ENCODE measurements at places on chromosomes 3 and 15.

DNA sequence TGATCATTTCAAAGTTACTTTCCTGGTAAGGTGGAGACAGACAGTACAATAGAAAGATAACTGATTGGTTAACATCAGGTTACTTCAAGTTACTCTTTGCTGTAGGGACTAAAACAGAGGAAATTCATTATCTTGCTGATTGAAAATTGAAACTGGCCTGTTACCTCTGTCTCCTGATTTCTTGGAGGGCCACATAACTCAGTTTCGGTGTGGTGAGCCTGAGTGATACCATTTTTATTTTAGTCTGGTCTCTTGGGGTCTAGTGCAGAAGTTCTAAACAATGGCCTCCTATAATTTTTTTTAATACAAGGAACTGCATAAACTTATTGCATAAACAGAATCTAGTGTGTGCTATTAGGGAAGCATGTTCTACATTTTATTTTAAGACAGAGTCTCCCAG, 1.2 kb upstream of the ICE2 start:
- no peak for DNase-seq

DNA sequence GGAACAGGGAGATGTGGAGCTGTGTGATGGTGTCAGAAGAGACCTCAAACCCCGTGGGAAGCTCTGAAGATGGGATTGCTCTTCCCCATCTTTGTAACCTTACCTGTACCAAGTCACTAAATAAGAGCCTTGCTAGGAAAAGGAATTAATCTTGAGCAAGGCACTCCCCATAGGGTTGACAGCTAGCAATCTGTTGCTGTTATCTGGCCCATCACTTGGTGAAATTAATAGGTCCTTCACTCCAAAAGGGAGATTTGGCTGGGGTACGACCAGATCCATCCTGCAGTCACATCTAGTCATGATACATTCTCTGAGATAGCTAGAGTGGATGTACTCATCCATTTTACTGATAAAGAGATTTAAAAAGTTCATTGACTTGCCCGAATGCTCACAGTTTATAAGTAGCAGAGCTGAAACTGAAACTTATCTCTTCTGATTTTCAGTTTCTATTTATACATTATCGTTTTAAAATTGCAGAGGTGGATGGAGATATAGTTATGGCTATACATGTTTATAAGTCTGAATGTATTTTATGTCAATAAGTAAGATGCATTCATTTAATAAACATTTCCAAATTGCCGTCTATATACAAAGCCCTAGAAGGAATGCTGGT, 299.1 kb upstream of the MCTP2 start:
- DNase-seq: no peak

DNA sequence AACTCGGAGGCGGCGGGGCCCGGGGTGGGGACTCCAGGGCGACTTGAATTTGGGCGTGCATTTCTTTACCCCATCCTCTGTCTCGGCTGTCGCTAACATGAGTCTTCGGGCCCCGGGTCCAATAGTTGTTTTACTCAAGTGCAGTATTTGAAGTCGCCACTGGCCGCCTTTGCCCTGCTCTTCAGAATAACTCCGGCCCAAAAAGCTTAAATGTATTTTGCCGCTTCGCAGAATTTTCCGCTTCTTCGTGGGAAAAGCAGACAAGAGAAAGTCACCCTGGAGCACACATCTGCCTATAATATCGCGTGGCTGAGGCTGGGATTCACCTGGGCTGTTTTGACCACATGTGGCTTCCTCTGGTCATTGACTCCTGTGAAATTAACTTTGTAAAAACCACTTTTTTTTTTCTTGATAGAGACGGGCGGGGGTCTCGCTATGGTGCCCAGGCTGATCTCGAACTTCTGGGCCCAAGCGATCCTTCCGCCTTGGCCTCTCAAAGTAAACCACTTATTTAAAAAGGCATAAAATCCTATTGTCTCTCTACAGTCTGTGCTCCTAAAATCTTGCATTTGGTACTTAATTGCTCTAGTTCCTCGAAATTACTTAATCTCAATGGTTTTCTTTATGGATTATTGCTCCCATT, 676 bp downstream of the CNOT10 start:
- DNase-seq: no peak

- no peak for DNase-seq
Observed at GRCh38 chr3:141979050-141979671, 102.7 kb downstream of the ATP1B3 start.

DNA sequence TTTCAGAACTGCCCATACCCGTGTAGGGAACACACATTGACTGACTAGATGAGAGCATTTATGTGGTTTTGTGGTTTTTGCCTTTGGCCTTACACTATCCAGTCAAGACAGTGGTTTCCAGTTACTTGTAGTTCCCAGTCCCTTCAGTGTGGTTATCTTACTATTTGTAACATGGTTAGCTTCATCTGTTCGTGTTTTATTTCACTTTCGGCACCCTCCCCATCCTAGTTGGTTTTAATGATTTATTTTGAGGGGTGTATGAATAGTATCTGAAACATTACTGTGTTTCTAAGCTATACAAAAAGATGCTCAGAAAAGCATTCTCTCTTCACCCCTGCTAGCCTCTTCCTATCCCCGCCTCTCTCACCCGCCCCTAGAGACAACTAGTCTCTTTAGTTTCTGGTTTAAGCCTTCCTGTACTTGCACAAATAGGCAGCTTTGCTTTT, 14.1 kb downstream of the LYSMD4 start:
- no peak for DNase-seq

- DNase-seq: no peak
Observed at GRCh38 chr3:30567139-30567753, 39.2 kb upstream of the TGFBR2 start.

GRCh38 chr15:57337868-57338411, 38.4 kb upstream of the CGNL1 start:
- no peak for DNase-seq

DNA sequence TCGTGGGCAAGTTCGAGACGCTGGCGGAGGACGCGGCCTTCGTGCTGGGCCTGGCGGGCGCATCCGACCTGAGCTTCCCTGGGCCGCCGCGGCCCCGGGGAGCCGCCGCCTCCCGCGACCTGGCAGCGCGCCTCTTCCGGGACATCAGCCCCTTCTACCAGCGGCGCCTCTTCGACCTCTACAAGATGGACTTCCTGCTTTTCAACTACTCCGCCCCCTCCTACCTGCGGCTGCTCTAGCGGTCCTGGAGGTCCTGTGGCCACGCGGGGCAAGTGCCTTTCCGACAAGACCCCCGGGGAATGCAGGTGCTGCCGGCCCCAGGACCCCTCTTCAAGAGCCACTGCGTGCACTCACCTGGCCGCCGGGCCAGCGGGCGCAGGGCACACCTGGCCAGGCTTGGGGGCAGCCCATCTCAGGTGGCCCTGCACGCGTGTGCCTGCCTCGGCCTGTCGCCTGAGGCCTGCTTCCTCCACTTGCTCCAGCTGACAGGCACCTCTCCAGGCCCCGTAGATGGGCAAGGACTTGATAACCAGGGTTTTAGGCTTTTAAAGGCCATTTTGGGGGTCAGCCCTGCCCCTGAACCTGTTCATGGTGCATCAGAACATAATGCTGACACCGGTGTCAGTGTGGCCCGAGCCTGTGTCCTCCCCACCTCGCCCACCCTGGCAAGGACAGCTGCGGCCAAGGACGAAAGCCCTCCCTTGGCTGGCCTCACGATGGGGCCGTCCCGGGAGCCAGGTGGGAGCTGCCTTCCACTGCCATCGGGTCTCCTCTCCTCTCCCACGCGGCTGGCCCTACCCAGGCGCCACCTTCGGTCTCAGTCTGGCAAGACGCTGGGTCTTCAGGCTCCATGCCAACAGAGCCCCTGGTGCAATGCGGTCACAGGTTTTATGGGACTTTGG, 16.1 kb downstream of the C3orf22 start:
- no peak for DNase-seq

DNA sequence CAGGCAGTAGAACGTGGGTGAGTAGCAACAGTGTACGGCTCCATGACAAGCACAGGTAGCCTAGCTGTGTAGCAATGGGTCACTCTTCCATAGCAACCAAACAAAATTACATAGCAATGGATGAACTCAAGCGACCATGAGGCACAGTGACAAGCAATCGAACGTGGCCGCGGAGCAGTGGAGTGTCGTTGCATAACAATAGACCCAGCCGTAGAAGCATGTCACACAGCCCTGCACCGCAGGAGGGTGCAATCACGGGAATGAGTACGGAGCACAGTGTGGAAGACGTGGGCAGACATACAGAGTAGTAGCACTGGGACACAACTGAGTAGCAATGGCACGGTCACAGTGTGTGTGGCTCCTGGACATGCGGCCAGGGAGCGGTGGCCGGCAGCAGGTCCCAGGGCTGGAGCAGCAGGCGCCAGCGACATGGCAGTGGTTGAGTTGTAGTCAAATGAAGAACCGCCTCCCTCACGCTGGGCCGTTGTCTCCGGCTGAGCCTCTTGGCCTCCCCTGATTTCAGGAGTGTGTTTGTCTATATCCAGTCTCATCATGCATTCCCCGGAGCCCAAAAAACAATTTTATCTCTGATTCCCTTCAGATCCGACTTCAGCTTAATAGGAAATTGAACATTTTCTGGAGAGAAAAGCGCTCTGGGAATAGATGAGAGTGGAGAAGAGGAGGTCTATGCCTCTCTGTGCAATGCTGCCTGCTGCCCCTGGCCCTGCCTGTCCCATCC, 64.1 kb downstream of the CCDC33 start:
- DNase-seq: no peak

- DNase-seq: no peak
Observed at GRCh38 chr15:62618432-62618831, 424.1 kb upstream of the TPM1 start.

DNA sequence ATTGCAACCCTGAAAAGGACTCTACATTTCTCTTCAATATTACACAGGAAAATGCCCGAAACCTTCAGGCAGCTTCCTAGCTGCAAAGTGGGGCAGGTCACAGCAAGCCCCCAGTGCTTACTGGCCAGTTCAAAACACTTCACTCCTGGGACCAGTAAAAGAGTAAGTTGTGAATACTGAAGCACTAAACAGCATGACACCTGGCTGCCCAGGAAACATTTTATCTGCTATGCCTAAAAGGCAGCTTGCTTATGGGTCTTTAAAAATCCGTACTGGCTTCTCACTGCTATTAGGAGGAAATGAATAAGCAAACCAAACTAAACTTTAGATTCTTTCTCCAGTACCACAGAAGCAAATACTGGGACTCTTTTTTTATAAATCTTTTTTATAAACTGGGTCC, 457.9 kb upstream of the ALCAM start:
- no peak for DNase-seq

- peak; percentile 94 for DNase-seq
Observed at GRCh38 chr3:115819785-115820384, 196.6 kb downstream of the GAP43 start.

DNA sequence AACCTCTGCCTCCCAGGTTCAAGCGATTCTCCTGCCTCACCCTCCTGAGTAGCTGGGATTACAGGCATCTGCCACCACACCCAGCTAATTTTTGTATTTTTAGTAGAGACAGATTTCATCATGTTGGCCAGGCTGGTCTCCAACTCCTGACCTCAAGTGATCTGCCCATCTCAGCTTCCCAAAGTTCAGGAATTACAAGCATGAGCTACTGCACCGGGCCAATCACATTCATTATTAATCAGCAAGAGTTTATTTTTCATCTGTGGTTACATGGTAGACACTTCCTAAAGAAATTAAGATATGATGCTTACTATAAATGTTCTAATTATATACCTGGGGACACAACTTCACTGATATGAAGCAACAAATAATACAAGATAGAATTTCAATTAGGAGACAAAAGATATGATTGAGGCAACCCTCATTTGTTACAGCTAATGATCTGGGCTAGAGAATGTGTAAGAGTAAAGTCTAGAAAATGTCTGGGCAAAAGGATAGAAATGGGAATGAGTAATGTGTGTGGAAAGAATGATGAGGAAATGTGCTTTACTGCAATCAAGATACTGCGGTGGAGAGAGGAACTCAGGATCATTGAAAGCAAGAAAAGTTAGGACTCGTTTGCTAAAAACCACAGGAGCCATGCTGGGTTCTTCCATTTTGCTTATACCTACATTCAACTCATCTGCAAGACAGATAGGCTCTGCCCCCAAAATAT, 366.8 kb downstream of the ZIC1 start:
- no peak for DNase-seq

- DNase-seq: no peak
Observed at GRCh38 chr3:21898316-21898715, 147.3 kb upstream of the ZNF385D start.

DNA sequence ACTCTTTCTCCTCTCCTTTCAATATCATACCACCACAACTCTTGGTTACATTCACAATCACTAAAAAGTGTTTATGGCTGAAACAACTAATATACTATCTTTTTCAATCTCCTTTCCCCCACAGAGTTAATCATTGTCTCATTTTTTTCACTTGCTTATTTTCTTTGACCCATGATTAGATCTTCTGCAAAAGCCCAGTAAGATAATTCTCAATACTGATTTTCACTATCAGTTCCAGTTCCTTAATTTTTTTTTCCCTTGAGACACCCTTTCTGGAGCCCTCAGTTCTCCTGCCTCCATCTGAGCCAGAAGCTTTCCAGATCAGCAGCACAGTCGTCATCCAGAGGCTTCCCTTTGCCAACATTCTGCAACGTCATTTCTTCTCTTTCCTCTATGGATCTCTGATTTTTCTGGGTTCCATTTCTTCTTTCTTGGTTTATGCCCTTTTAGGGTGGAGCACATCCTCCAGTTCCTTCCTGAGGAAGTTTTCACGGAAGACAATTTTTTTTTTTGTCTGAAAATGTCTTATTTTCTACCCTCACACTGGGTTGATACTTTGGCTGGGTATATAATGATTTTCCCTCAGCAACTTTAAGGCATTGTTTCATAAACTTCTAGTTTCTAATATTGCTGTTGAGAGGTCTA, 88.7 kb upstream of the C15orf39 start:
- DNase-seq: no peak

DNA sequence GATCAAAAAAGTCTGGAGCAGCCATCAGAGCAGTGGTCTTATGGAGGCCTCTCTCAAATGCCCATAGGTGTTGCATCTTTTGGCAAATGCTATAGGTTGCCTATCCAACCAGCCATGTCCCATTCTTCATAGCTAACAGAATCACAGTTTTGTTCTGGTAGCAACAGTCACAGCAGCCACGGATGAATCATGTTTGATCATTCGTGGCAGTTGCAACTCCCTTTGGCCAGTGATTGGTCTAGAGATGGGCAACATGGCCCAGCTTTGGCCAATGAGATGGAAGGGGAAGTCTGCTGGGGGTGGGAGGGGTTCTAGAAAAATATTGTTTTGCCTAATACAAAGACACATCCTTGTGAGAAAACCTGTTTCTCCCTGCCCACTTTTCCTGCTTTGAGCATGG, 50.3 kb upstream of the PPP2R3A start:
- no peak for DNase-seq

Data from COR-L47 (cell line).